ENCODE measurements at places on chromosomes 1 and 21. TPM values are rescaled to one million over a fixed set of nuclear protein-coding genes. Genes with fewer than 3 reads are reported as not detected.

DNA sequence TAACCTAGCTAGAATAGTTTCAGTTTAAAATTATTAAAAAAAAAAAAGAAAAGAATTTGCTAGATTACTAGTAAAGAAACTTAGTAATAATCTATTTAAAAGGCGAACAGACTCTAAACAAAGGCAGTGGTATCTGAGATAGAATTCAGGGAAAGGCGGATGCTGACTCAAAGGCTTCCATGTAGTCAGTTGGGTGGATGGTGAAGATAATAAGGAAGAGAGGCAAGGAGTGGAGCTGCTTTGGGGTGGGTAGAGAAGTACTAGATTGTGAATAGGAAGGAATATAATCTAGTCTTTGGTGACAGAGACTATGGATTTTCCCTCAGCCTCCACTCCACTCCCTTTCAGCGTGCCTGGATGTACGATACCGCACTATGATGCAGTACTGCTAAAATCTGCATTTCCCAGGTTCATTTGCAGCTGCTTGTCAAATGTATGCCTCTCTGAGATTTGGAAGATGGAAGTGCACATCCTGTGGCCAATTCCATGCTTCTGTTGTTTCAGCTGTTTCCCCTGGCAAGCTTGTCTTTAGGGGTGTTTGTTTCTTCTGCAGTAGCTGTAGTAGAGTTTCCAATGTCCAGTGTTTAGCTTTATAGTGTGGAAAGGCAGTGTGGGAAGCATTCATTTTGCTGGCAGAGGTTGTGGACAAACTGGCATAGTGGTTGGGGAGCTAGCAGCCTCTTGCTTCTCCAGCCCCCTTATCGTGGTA is 184.6 kb upstream of the NRIP1 start:
- DNase-seq = no peak

DNA sequence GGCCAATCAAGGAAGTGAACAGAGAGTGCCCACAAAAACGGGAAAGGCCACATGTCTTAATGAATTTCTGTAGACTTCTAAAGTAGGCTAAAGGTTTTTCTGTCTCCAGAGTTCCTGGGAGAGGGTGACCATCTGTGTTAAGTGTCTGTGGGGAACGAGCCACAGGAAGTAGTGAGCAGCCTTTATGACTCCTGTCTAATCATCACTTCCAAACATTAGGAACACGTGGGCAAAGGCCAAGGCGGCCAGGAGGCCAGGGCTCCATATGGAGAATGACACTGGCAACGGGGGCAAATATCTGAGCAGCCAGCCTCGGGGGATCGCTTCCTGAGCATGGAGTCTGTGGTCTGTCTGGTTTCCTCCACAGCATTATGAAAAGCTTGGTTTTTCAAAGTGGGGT is 7.1 kb downstream of the FAM89A start:
- DNase-seq = no peak

DNA sequence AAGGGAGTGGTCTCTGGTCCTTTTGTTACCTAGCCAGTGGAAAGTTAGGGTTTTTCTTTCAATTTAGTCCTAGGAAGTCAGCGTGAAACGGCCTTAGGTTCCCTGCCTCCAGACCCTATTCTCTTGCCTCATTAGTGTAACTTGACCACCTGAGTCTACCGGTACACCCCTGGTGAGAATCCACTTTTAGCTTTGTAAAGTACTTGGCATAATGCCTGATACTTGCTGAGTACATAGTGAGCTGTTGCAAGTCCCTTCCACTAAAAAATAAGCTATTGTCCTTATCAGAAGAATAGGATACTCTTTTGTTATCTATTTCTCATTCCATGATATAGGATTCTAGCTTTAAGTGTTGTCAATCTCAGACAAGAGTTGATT is 228.8 kb downstream of the ST6GALNAC3 start:
- no peak for DNase-seq

- DNase-seq = no peak
Observed at GRCh38 chr1:175830500-175830899, 87.1 kb upstream of the TNR start.

- no peak for DNase-seq
Observed at GRCh38 chr1:231626951-231627614, 493 bp downstream of the DISC1 start.

DNA sequence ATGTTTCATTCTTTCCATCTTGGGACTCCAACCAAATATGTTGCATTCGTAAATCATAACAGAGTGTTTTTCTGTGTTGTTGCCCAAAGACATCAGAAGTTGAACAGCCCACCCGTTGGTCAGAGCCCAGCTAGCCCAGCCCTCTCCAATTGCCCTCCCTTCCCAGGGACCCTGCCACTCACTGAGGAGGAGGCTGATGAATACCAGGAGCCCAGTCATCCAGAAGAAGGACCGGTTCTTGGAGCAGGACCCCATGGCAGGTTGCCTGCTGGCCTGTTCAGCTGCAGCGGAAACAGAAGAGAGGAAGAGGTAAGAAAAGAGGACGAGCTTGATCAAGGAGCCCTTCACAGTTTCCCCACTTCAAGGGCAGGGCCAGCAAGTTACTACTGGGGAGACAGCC is 172.2 kb upstream of the ETV3 start:
- no peak for DNase-seq

DNA sequence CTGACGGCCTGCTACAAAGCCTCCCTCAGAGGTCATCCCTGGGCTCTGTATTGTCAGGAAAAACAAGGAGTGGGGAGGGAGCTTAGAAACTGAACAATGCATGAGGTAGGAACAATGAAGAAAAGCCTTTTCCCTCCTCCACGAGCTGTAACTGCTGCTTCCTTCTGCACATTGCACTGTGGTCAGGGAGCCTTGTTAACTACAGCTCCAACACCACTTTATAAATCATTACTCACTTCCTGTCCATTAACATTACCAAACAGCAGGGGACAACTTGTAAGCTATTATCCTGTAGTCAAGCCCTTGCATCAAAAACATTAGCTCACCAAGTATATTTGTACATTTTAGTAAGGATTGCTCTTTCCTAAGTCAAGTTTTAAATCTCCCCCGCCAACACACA is 336.0 kb upstream of the NR5A2 start:
- no peak for DNase-seq

RASSF5 gene
- 6.6 TPM for polyA plus RNA-seq

CENPS gene
- polyA plus RNA-seq = 35.3 TPM

TRIM45 gene
- 28.2 TPM for polyA plus RNA-seq

CHI3L2 gene
- polyA plus RNA-seq = not detected
